Central memory CD8-positive, alpha-beta T cell (primary cell): ENCODE measurements at places on chromosomes 3 and 15.

DNA sequence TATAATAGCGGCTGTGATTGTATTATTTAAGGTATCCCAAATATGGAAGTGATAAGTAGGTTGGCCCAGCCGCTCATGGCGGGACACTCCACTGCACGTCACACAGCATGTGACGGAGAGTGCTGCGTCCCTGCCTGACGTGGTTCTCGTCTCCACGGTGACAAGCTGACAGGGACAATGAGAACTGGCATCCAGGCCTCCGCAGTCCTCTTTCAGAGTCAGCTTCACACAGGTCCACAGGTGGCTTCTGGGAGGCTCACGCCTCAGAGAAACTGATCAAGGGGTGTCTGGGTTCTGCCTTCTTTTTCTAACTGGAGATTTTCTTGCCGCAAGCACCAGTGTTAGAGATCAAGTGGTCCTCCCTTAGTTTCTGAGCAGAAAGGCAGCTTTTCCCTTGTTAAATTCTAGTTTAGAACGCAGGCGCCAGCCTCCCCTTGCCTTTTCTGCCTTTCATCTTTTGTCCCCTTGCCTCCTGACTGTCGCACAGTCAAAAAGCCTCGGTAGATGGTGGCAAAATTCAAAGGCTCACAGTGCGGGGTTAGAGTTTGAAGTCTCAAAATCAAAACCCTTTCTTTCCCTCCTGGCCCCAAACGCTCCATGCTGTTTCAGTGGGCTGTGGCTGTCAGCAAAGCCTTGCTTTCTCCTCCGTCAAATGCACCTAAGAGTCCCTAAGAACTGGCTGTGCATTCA lies 120.9 kb downstream of the ATP10A start:
- DNase-seq = no peak
- no peaks in the 10 kb centered on the region for H3K27me3 ChIP-seq
- no peaks in the 10 kb centered on the region for H3K36me3 ChIP-seq

DNA sequence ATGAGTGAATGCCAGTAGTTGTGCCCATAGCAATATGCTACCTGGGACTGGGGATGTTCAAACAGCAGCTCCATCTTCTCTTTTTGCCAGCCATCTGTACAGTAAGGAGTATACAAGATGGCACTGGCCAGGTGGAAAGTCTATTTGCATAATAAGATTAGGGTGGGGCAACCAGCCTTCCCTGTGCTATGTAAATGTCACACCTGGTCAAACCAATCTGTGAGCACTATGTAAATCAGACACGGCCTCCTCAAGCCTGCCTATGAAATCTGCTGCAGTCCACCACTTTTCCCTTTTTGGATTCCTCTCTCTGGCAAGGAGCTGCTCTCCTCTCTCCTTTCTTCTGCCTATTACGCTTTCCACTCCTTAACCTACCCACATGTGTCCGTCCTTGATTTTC lies 53.0 kb downstream of the C3orf80 start:
- no peak for DNase-seq
- H3K36me3 ChIP-seq = peaks cover 6% of the 10 kb centered on the region

- peaks cover 2% of the 10 kb centered on the region for H3K36me3 ChIP-seq
- H3K4me3 ChIP-seq = no peak overlapping the region
- no peaks in the 10 kb centered on the region for H3K27me3 ChIP-seq
- DNase-seq = no peak
Measured at GRCh38 chr3:41411065-41411464, 211.8 kb downstream of the CTNNB1 start.

- no peak overlapping the region for H3K4me3 ChIP-seq
- H3K4me1 ChIP-seq = peaks cover 43% of the 10 kb centered on the region
- peaks cover 6% of the 10 kb centered on the region for H3K36me3 ChIP-seq
- no peak for DNase-seq
Measured at GRCh38 chr3:101381809-101382208, 61.4 kb upstream of the IMPG2 start.

GRCh38 chr3:195041871-195042742 lies 228.9 kb downstream of the XXYLT1 start:
- no peak for DNase-seq
- H3K27ac ChIP-seq = no peak overlapping the region
- H3K4me1 ChIP-seq = no peaks in the 10 kb centered on the region
- H3K4me3 ChIP-seq = no peak overlapping the region
- peaks cover 1% of the 10 kb centered on the region for H3K36me3 ChIP-seq

DNA sequence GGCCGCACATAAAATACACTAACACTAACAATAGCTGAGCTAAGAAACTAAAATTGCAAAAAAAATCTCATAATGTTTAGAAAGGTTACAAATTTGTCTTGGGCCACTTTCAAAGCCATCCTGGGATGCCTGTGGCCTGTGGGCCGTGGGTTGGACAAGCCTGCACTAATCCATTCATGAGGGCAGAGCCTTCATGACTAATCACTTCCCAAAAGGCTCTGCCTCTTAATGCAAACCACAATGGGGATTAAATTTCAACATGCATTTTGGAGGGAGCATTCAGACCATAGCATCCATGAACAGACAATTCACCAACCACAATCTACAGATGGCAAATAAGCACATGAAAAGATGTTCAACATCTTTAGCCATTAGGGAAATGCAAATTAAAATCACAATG lies 128.2 kb downstream of the SUCLG2 start:
- H3K4me1 ChIP-seq = peaks cover 25% of the 10 kb centered on the region
- no peak for DNase-seq
- peaks cover 19% of the 10 kb centered on the region for H3K36me3 ChIP-seq
- no peaks in the 10 kb centered on the region for H3K27me3 ChIP-seq
- no peak overlapping the region for H3K4me3 ChIP-seq

DNA sequence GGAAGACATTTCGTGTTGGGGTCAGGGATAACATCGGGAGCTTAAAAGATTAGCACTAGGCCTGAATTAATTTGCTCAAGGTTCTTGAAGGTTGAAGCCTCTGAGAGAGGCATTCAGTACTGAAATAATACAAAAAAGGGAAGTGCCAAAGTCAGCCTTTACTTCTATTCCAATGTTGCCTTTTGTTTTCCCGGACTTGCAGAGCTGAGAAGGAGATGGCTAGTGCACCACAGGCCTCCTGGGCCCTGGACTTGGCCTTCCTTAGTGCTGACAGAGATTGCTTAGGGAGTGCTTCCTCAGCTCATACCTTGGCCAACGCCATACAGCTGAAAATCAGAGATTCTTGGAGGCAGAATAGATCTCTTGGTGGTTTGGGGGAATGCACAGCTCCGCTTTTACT lies 333.6 kb upstream of the TBL1XR1 start:
- H3K4me3 ChIP-seq = no peak overlapping the region
- peaks cover 28% of the 10 kb centered on the region for H3K4me1 ChIP-seq
- DNase-seq = no peak
- H3K27me3 ChIP-seq = no peaks in the 10 kb centered on the region

DNA sequence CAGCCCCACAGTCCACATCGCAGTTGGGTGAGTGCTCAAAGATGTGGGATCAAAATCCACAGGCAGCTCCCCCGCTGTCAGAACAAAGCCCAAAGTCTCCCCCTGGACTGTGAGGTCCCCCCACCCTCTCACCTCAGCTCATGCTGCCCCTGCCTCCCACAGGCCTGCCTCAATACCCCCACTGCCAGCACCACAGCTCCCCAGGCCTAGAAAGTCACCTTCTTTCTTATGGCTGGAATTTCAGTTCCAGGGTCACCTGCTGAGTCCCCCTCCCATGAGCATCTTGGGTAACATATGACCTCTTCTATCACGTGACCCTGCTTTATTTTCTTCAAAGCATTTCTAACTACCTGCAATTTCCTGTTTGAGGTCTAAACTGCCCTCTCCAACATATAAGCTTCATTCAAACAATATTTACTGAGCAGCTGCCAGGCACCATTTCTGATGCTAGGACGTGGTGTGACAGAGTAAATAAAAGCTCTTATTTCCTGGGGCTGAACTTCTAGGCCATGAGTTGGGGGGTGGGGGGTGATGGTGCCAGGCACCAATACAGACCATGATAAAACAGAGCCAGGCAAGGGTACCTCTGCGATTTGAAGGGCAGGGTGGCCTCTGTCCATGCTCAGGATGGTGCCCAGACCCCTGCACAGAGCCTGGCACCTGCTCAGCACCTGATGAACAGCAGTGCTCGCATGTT lies 2.4 kb upstream of the TMEM89 start:
- H3K4me3 ChIP-seq = no peak overlapping the region
- no peak for DNase-seq
- peaks cover 3% of the 10 kb centered on the region for H3K36me3 ChIP-seq
- peaks cover 6% of the 10 kb centered on the region for H3K4me1 ChIP-seq

DNA sequence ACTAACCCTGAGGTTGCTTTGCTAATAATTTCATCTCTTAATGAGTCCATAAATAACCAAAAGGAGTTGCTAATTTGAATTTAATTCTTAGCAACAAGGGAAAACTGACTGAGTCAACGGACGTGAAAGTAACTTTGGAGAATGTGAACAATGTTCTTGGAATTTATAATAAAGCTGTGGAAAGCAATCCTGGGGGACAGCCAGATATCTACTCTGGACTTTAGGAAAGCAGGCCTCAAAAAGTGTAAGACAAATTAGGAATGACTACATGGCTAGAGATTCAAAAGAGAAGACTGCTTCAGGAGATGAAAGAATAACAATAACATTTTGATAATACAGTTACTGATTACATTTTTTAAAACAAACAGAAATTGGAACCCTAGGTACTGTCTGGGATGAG lies 318.4 kb upstream of the COL8A1 start:
- no peaks in the 10 kb centered on the region for H3K27me3 ChIP-seq
- no peak overlapping the region for H3K4me3 ChIP-seq
- H3K27ac ChIP-seq = no peak overlapping the region
- no peaks in the 10 kb centered on the region for H3K36me3 ChIP-seq
- H3K4me1 ChIP-seq = no peaks in the 10 kb centered on the region

DNA sequence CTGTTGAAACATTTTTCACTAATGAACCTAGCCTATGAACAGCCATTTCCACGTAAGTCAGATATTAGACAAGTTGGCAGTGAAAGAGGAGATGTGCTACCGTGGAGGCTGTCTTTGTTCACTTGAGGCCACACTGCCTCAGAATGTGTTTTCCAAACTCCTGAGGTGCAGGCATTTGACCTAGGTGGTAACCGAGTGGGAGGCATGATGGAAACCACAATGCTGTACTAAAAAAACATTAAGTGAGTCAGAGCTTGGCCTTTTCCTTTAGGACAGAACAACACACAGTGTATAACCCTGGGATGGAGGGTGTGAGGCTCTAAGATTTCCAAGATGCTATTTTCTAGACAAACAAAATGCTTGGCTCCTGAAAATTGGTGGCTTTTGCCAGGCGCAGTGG lies 406.3 kb downstream of the SOX2 start:
- H3K36me3 ChIP-seq = no peaks in the 10 kb centered on the region
- H3K27ac ChIP-seq = no peak overlapping the region
- no peaks in the 10 kb centered on the region for H3K27me3 ChIP-seq

DNA sequence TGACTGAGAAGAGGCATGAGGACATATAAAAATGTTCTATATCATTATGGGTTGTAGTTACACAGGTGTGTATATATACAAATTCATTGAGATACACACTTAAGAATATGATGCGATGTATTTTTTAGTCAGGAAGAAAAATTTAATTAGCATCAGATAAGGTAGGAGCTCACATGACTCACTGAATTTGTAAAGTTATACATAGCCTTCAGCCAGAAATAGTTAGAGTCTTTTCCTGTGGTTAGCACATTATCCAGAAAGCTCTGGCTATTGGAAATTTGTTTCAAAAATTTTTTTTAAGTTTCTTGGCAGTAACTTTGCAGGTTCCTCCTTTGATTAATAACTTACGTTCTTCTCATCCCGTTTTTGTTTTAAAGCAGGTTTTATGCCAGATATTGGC lies 88.6 kb downstream of the STT3B start:
- H3K4me3 ChIP-seq = no peak overlapping the region
- no peaks in the 10 kb centered on the region for H3K27me3 ChIP-seq
- peaks cover 43% of the 10 kb centered on the region for H3K36me3 ChIP-seq
- peaks cover 19% of the 10 kb centered on the region for H3K4me1 ChIP-seq
- no peak overlapping the region for H3K27ac ChIP-seq

GRCh38 chr3:150450916-150451315 lies 42.8 kb downstream of the TSC22D2 start:
- H3K36me3 ChIP-seq = peaks cover 4% of the 10 kb centered on the region
- DNase-seq = no peak
- no peak overlapping the region for H3K4me3 ChIP-seq
- no peaks in the 10 kb centered on the region for H3K27me3 ChIP-seq

DNA sequence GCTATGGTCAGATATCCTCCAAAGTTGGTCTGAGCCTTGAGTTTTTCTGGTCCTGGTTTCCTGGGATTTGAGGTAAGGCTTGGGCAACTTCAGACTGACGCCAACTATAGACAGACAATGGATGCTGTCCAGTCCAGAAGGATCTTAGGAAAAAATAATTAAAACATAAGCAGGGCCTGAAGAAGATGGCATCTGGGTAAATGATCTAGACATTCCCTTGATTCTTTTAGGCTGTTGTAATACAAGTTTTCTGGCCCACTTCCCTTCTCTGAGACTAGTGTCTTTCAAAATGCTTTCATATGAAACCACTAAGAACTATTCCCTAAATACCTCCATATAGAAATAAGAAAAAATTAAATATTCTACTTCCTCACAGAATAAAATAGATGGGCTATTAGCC lies 47.7 kb upstream of the PLXND1 start:
- H3K27ac ChIP-seq = no peak overlapping the region
- H3K4me3 ChIP-seq = no peak overlapping the region
- DNase-seq = no peak
- H3K27me3 ChIP-seq = no peaks in the 10 kb centered on the region

GRCh38 chr3:34077417-34078195 lies 279.2 kb downstream of the PDCD6IP start:
- H3K36me3 ChIP-seq = peaks cover 4% of the 10 kb centered on the region
- peak overlapping the region; percentile 14 for H3K27ac ChIP-seq
- H3K4me1 ChIP-seq = no peaks in the 10 kb centered on the region
- DNase-seq = no peak
- no peaks in the 10 kb centered on the region for H3K27me3 ChIP-seq

GRCh38 chr3:185397676-185398075 lies 34.7 kb downstream of the MAP3K13 start:
- no peaks in the 10 kb centered on the region for H3K27me3 ChIP-seq
- no peaks in the 10 kb centered on the region for H3K36me3 ChIP-seq
- no peaks in the 10 kb centered on the region for H3K4me1 ChIP-seq
- H3K4me3 ChIP-seq = no peak overlapping the region
- no peak for DNase-seq

DNA sequence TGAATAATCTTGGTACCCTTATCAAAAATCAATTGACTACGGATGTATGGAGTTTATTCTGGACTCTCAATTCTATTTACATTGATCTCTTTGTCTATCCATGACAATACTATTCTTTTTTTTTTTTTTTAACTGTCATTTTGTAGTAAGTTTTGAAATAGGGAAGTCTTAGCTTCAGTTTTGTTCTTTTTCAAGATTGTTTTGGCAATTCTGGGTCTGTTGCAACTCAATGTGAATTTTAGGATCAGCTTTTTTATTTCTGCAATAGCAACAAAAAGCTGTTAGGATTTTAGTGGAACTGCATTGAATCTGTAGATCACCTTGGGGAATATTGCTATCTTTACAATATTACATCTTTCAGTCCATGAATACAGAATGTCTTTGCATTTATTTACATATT lies 21.4 kb downstream of the BTLA start:
- H3K4me3 ChIP-seq = no peak overlapping the region
- H3K27me3 ChIP-seq = no peaks in the 10 kb centered on the region
- H3K36me3 ChIP-seq = peaks cover 17% of the 10 kb centered on the region
- no peak overlapping the region for H3K27ac ChIP-seq
- no peak for DNase-seq
- peaks cover 47% of the 10 kb centered on the region for H3K4me1 ChIP-seq

- no peaks in the 10 kb centered on the region for H3K27me3 ChIP-seq
- no peak for DNase-seq
- no peaks in the 10 kb centered on the region for H3K36me3 ChIP-seq
- H3K4me3 ChIP-seq = no peak overlapping the region
- H3K27ac ChIP-seq = no peak overlapping the region
Measured at GRCh38 chr3:167054926-167055325, 325.2 kb downstream of the ZBBX start.
